ENCODE measurements at places on chromosomes 2 and 18.

DNA sequence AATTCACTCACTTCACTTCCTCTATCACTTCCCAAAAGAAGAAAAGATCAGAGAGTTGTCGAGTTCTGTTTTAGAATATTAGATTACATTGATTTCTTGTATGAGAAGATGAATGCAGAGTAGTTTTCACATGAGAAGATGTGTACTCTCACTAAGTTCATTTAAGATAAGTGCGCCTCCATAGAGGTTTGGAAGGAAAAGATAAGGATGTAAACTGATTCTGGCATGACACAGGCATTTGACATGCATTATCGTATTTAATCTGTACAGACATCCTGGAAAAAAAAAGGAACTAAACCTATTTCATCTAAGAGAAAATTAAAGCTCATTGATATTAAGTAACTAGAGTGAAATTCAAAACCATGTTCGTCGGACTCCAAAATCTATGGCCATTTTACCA lies 152.2 kb upstream of the CRIM1 start:
- DNase-seq = no peak

DNA sequence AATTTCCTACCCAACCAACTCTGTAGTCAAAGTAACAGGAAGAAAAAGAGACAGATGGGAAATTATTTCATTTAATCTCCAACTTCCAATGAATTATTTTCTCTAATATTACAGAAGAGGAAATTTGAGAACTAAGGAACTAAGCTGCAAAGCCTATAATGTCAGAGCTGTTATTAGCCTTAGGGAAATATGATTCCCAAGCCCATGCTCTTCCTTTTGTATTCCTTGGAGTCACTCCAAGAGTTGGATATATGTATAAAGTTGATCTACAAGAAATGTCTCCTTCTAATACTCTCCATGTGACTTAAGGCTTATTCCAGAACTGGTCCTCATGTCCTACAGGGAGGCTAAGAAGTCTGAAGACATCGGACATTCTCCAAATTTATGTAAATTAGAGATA lies 31.6 kb upstream of the VWC2L start:
- no peak for DNase-seq

DNA sequence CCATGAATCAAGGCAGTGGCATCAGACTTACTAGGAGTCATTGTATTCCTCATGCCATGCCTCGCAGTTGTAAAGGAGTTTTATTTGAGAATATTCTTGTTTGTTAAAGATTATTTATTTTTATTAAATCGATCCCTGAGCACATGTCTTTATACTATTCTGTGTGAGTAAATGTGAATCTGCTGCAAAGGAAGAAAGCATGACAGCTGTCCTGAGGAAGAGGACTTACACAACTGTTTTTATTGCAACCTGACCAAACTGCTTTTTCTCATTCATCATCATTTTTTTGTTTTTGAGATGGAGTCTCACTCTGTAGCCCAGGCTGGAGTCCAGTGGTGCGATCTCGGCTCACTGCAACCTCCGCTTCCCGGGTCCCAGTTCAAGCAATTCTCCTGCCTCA lies 34.1 kb downstream of the INO80D start:
- DNase-seq = no peak

DNA sequence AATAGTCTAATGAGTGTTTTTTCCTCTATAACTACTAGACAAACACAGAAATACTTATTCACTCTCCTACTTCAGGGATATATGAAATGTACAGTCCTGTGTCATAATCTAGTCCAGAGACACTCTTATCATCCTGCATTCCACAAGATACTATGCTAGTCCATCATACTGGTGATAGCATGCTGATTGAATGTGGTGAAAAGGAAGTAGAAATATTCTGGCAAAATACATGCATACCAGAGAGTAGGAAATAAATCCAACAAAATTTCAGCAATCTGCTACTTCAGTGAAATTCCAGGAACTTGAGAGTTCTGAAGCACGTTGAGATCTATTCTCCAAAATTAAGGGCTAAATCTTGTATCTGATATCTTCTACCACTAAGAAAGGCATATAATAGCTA lies 353.9 kb downstream of the PID1 start:
- no peak for DNase-seq

- DNase-seq = no peak
Measured at GRCh38 chr18:33212363-33212762, 228.2 kb downstream of the CCDC178 start.

DNA sequence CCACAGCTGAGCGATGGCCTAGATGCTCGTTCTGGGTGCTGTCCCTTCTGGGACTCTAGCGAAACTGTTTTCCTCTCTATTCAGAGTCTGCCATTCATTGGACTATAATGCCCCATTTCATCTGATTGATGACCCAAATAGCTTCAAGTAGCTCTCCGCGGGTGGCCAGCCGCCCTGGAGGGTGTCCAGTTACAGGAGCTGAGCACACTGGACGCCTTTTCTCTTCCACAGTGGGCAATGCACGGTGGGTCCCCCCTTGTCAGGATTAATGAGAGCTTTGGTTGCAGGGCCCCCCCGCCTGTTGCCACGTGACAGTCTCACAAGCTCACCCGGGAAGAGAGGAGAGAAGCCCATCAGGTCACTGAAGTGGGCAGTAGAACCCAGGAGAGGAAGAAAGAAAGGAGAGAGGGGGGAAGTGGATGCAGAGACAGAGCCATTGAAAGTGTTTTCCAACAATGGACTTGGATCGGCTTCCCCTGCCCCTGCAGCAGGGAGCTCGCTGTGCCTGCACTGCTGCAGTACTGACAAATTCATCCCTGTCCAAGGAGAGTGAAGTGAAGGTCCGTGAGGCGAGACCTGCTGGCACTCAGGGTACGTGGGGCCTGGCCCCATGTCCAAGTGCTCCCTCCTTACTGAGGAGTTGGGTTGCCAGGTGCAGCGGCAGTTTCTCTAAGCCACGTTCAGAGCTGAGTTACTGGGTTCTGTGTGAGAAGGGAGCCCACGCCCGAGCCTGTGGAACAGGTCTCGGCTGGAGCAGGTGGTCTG lies 44.8 kb downstream of the DIPK1C start:
- no peak for DNase-seq

DNA sequence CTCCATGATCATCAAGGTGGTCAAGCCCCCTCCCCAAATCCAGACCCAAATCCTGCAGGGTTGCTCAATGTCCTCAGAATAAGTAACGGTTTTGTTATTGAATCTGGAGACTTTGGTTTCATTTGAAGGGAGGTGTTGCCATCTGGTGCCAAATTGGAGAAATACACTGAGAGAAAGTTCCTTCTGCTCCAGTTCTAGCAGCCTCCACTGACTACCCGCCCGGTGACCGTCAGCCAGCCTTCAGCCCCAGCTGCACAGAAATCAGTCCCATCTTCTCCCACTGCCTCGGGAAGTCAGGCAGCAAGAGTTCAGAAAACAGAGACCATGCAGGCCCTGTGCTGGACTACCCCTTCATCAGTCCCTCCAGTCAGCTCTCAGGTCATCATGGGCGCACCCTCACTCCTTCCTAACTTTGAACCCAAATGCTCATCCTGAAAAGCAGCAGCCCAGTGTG lies 38.7 kb downstream of the PKDCC start:
- DNase-seq = peak; percentile 60

DNA sequence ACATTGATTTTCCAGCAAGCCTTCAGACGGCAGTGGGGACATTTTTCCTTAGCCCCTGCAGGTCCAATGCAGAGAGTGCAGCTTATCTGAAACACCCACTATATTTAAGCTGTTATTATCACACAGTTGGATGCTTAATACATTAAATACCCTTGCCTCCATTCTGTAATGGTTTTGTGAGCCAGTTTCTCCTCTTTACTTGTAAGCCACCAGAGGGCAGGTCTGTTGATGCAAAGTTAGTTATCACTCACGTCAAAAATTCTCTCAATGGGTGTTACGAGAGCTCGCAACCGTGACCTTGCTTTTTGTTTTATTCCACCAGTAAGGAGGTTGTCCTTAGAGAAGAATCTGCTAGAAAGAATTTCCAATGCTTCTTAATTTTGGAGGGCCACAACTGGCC lies 189.8 kb downstream of the INSIG2 start:
- no peak for DNase-seq

DNA sequence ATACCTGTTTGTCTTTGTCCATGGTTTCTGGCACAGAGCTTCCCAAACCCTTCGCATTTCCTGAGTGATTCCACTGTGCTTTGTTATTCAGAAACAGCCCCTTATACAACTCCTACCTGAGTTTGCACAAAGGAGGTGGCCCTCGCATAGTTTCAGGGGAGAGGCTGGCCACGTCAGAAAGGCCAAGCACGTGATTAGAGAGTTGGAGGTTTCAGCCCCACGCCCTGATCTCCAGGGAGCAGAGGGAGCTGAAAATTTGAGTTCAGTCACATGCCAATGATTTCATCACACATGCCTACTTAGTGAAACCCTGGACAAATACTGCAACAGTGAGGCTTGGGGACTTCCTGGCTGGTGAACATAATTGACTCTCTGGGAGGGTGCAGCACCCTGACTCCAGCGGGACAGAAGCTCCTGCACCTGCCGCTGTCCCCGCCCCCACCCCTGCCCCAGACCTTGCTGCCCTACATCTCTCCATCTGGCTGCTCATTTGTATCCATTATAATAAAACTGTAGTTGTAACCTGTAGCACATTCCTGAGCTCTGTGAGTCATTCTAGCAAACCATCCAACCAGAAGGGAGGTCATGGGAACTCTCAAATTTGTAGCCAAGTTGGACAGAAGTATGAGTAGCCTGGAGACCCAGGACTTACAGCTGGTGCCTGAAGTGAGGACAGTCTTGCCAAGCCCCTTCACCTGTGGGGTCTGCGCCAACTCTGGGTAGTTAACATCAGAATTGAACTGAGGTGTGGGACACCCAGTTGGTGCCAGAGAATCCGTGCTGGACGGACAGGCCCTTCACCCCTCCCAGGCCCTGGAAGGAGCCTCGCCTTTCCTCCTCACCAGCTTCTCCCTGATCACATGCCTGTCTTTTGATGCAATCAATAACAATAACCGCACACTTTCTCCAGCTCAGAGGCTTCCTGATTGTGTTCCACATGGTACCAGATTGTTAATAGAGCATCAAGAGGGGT lies 224.3 kb downstream of the ANAPC1 start:
- no peak for DNase-seq

GRCh38 chr2:42970151-42970550 lies 177.8 kb upstream of the HAAO start:
- no peak for DNase-seq

- DNase-seq = no peak
Measured at GRCh38 chr2:155944218-155944617, 388.3 kb downstream of the NR4A2 start.

- no peak for DNase-seq
Measured at GRCh38 chr2:128249555-128249954, 69.1 kb downstream of the HS6ST1 start.

DNA sequence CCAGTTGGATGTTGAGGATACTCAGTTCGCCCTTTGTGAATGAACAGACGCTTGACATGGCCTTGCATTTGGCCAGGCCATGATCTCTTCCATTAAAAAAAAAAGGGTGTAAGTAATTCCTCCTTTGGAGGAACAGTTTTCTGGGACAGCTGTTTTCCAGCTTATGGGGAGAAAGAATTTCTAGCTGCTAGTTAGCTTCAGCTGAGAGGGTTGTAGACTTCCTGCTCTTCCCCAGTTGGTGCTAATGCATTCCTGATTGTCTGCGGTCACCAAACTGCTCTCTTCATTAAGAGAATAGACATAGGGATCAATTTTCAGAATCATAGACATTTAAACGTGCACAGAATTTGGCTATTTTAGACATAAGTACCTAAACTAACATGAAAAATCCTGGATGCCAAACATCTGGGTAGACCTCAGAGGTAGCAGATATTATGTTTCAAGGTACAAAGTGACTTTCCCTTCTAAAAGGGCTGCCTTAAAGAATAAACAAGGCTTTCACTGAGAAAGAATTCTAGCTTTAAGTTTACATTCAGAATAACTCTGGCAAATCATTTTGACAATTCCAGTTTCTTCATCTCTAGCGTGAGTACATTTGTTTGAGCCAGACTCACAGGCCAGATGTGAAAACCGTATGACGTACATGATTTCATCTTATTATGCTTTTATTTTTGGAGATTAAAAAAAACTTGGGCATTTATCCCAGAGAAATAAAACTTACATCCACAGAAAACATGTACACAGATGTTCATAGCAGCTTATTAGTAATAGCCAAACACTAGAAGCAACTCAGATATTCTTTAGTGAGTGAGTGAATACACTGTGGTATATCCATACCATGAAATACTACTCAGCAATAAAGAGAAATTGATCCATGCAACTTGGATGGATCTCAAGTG lies 71.2 kb downstream of the MAIP1 start:
- DNase-seq = no peak

DNA sequence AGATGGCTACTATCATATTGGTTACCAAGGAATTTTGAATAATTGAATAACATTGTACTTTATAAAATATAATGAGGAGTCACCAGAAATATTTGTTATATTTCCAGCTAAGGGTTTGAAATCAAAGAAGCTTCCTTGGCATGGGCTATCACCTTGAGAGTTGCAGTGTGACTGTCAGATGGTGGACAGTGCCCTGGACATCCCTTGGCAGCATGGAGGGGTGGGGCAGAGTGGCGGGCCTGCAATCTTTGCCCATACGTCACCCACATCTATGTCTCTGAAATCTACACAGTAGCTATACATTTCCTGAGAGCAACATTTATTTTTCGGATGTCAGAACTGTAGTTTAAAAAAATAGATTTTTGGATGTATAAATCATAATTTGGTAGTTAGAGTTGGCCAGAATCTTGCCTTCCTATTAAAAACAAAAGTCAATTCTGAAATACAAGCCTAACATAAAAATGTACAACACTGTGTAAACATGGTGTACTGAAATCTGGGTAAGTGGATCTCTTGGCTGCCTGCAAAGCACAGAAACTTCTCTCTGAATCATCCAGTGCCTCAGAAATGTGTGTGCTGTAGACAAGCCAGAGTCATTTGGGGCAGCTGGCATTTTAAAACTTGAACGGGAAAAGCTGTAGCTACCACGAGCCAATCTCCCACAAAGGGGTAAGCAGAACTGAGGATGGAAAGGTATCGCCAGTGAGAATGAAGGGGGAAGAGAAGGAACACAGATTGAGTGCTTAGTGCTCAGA lies 124.2 kb upstream of the ARHGAP28 start:
- DNase-seq = no peak

GRCh38 chr2:38345323-38346038 lies 31.6 kb downstream of the ATL2 start:
- no peak for DNase-seq

- no peak for DNase-seq
Measured at GRCh38 chr2:218008060-218009040, 5.6 kb upstream of the TNS1 start.

DNA sequence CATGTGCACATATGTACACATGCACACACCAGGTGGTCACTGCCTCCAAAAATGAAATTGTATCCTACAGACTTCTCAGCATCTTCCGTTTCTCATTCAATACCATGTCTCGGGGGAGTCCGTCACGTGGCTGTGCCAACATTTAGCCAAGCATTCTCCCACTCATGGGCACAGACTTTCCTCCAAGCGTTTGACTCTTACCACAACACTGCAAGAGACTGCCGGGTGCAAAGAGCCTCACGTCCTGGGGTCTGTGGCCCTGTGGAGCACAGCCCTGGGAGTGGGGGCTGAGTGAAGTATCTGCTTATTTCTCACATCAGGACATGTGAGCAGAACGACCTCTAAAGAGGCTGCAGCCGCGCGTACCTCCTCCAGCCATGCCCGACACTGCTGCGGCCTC lies 28.0 kb downstream of the HDAC4 start:
- no peak for DNase-seq

- no peak for DNase-seq
Measured at GRCh38 chr18:23341383-23341782, 111.7 kb upstream of the RIOK3 start.
